ENCODE measurements at places on chromosomes 6 and 20.
A peak's percentile ranks its signal among the peaks of the same experiment; 100 is the strongest.

GRCh38 chr6:138264372-138264880, 46.1 kb upstream of the PBOV1 start:
- H3K36me3 ChIP-seq: peaks cover 23% of the 10 kb centered on the region
- H3K27ac ChIP-seq: no peak overlapping the region
- H3K4me3 ChIP-seq: no peak overlapping the region
- no peaks in the 10 kb centered on the region for H3K27me3 ChIP-seq
- no peak for DNase-seq
- no peaks in the 10 kb centered on the region for H3K4me1 ChIP-seq

GRCh38 chr6:26152226-26153101, 65.2 kb downstream of the HFE start:
- no peak for DNase-seq
- no peaks in the 10 kb centered on the region for H3K27me3 ChIP-seq
- H3K4me3 ChIP-seq: no peak overlapping the region
- H3K27ac ChIP-seq: no peak overlapping the region
- H3K36me3 ChIP-seq: peaks cover 6% of the 10 kb centered on the region

- no peak overlapping the region for H3K27ac ChIP-seq
- H3K27me3 ChIP-seq: peaks cover 13% of the 10 kb centered on the region
- peaks cover 7% of the 10 kb centered on the region for H3K4me1 ChIP-seq
- DNase-seq: peak; percentile 91
- no peaks in the 10 kb centered on the region for H3K36me3 ChIP-seq
- H3K4me3 ChIP-seq: peak overlapping the region; percentile 78
Measured at GRCh38 chr20:44247586-44248409, 690 bp downstream of the GDAP1L1 start.

DNA sequence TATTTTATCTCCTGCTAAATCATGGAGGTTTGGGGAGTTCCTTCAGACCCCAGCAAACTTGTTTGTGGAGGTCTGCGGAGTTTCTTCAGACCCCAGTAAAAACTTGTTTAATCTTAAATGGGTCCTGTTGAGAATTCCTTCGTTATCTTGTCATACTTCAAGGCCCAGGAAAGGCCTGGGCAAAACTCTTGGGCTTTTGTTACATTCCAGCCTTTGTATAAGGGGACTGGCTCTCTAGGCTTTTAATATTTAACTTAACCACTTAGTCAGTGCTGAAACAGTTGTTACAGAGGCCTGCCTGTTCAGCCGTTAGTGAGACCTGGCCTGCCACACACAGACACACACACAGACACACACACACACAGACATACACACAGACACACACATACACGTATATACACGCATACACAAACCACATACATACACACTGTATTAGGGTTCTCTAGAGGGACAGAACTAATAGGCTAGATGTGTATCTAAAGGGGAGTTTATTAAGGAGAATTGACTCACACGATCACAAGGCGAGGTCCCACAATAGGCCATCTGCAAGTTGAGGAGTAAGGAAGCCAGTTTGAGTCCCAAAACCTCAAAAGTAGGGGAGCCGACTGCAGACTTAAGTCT, 21.3 kb upstream of the CST3 start:
- peaks cover 5% of the 10 kb centered on the region for H3K4me1 ChIP-seq
- H3K4me3 ChIP-seq: no peak overlapping the region
- DNase-seq: no peak
- no peak overlapping the region for H3K27ac ChIP-seq
- H3K36me3 ChIP-seq: no peaks in the 10 kb centered on the region
- no peaks in the 10 kb centered on the region for H3K27me3 ChIP-seq

All from WTC11 (cell line).